Stimulated activated CD8-positive, alpha-beta memory T cell treated with anti-CD3 and anti-CD28 coated beads, Interleukin-7, amount 100 ng/mL, for 48 hours (primary cell): ENCODE measurements at places on chromosomes 12 and 14.
A peak's percentile ranks its signal among the peaks of the same experiment; 100 is the strongest.

- DNase-seq, result no peak
These were observed 122.4 kb upstream of the PTPRQ start for GRCh38 chr12:80321653-80322052.

- DNase-seq, result no peak
These were observed 462.4 kb upstream of the RGS6 start for GRCh38 chr14:71469643-71470335.

DNA sequence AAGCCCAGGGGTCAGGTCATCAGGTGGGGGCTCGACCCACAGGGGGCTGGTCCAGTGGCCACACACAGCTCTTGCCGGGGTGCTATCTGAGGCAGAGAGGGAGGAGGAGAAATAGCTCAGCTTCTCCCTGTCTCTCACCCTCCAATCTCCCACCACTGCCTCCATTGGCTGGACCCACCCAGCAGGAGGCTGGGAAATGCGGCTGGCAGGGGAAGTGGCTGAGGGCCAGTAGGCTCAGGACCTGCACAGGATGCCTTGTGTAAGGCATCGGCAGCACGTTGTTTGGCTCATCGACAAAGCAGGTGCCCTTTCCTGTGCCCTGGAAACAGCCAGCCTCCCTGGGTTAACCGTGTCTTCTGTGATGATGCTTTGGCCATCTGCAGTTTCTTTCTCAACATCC is 58.8 kb upstream of the SLC24A4 start:
- no peak for DNase-seq

DNA sequence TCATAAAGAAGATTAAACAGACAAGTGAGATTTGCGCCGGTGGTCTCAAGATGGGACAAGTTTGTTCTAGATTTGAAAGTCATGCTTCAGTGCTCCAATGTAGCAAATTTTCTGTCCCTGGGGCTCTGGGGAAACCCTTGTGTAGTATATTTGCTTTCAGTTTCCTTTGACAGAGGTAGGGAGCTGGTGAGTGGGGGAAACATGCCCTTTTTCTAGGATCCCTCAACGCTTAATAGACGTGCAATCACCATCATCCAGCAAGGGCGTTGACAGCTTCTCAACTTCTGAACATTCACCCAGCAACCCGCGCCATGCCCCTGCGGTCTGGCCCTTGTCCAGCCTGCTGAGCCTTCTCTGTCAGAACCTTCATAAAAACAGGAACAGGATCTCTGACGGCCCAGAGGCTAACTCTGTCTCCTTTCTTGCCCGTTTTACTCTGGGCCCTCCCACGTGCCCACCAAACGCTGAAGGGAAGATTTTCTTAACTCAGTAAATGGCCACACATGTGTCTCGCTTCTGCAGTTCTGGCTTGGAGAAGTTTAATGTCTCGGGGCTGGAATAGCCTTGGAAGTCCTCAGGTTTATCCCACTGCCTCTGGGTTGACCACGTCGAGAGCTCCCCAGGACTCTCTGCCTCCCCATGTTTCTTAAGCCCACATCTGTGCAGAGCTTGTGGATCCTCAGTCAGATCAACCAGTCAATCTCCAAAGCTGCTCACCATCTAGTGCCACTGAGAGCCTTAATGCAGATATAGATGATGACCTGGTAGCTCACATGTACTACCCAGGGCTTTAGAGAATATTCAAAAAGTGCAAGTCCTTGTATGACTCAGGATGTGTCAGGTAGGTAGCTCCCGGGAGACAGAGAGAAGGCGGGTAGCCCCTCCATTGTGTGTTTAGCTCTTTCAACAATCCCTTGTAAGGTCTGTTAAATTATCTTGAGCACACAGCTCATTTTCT is 58.1 kb upstream of the CCND2 start:
- DNase-seq, result peak; percentile 13

DNA sequence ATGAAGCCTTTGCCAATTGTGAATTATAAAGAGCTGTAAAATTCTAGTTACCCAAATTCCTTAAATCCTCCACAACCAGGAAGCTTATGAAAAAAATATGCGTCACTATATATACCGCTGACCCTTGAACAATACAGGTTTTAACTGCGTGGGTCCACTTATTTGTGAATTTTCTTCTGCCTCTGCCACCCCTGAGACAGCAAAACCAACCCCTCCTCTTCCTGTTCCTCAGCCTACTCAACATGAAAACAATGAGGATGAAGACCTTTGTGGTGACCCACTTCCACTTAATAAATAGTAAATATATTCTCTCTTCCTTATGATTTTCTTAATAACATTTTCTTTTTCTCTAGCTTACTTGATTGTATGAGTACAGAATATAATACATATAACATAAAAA is 42.2 kb downstream of the CMKLR1 start:
- DNase-seq, result no peak

DNA sequence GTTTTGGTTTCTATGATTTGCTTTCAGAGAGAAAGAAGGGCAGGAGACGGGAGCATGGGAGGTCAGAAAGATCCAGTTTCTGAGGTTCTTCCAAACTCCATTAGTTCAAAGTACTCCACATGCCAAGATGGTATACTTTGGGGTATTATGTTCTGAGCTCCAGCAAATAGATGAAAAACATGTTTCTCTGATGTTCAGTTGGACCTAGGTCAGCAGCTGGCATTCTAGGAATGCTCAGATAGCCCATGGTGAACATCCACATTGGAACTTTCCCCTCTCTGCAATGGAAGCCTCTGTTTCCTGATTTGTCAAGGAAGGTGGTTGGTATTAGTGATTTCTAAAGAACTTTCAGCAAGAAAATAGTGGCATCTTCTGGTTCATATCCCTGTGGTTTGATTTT is 257.5 kb downstream of the KTN1 start:
- no peak for DNase-seq
